NCI-H748 treated with DMSO at 0.1 percent for 48 hours (cell line): ENCODE measurements at places on chromosomes 16 and 17.

DNA sequence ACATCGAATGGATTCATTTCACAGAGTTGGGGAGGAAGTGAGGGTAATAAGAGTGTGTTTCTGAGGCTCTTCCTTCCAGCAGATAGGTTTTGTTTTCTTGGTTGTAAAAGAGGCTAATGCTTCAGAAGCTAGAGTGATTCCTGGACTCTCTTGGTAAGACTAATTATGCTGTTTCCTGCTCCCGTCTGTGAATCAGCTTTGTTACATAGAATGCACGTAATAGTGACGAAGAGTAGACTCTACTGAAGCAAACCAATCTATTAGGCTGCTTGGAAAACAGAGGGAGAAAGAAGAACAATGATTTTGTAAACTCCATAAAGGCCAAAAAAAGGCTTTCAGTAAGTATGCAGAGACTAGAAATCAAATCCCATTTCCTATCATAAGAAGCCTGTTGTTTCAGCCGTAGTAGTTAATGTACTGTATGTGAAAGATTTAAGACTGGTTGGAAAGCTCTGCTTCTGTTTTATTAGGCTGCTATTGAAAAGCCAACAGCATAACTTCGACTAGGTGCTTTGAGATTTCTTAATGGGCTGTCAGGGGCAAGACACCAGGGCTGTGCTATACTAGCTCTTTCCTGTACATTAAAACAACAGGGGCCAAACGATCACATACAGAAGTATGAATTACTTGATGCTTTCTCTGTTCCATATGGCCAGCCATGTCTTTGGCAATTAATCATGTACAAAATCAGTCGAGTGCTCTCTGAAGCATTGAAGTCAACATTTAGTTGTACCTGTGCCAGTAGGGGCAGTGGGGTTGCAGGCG, 219.0 kb downstream of the FTO start:
- peak; percentile 45 for DNase-seq

GRCh38 chr17:7881276-7882054, 7.1 kb upstream of the CHD3 start:
- no peak for DNase-seq

- no peak for DNase-seq
Measured at GRCh38 chr16:66255647-66256046, 110.8 kb upstream of the CDH5 start.

DNA sequence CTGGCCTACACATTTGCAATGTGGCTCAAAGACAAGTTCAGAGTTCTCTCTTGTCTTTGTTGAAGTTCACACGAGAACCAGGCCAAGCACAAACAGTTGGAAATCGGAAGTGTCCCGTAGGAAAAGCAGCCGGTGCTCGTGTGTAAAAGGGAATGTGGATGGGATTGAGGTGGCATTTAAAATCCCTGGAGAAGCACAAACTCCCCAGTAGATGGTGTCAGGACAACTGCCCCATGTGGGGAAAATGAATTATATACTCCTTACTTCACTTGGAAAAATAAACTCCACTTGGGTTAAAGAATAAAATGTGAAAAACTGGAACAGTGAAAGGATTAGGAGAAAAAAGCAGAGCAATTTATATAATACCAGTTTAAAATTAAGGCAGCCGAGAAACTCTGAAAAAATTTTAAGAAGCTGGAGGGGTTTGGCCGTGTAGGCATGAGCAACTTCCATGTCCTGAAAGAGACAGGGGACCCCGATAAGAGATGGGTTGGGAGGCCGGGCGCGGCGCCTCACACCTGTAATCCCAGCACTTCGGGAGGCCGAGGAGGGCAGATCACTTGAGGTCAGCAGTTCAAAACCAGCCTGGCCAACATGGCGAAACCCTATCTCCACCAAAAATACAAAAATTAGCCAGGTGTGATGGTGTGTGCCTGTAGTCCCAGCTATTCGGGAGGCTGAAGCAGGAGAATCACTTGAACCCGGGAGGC, 28.1 kb downstream of the CBFA2T3 start:
- no peak for DNase-seq

GRCh38 chr17:50365165-50365564, 7.8 kb downstream of the MRPL27 start:
- DNase-seq = no peak

GRCh38 chr17:43444223-43445008, 39.4 kb upstream of the DHX8 start:
- DNase-seq = no peak

GRCh38 chr16:57261806-57262205, 16.7 kb downstream of the ARL2BP start:
- no peak for DNase-seq

DNA sequence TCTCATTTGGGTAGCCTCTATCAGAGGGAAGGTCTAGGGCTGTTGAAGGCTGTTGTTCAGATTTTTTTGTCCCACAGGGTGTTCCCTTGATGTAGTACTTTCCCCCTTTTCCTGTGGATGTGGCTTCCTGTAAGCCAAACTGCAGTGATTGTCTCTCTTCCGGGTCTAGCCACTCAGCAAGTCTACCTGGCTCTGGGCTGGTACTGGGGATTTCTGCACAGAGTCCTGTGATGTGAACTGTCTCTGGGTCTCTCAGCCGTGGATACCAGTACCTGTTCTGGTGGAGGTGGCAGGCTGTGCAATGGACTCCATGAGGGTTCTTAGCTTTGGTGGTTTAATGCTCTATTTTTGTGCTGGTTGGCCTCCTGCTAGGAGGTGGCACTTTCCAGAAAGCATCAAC, 23.3 kb upstream of the CCR7 start:
- DNase-seq = no peak

DNA sequence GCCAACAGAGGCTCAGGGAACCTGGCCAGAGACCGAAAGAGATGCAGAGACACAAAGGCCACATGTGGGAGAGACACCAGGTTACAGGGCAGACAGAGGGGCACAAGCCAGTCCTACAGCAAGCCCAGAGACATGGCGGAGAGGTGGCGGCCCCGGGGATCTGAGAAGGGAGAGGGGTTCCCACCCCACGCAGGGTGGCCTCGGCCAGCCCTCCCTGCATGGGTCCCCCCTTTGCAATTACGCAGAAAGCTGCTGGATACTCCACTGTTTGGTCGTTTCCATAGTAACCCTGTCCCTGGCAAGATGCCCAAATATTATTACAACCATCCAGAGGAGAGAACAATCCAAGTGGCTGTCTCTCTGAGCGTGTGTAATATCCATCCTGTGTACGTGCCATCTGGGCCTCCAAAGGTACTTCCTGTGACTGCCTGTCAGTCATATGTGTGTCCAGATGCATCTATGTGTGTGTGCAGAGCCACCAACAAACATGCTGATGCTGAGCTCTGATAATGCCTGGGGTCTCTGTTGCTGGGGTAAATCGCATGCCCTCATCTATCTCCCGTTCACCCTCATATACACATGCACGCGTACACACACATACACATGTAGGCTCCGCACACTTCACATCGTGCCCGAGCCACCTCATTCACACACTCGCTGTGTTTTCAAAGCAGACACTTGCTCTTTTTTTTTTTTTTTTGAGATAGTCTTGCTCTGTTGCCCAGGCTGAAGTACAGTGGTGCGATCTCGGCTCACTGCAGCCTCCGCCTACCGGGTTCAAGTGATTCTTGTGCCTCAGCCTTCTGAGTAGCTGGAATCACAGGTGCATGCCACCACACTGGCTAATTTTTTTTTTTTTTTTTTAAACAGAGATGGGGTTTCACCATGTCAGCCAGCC, 5.5 kb downstream of the PCGF2 start:
- DNase-seq = no peak

DNA sequence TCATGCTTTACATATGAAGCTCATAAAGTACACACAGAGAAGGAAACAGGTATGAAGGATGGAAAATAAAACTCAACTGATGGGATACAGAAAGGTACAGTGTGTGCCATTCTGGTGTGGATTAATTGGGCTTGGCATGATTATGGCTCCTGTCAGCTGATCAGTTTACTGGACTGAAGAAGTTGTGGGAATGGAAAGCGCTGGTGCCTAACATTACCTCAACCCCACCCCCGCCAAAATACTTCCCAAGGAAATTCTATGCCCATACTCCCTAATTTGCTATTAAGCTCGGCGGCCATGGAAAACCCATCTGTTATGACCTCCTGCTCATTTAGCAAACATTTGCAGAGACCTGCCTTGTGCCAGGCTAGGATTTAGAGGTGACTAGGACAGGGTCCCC, 16.6 kb upstream of the PMFBP1 start:
- no peak for DNase-seq

DNA sequence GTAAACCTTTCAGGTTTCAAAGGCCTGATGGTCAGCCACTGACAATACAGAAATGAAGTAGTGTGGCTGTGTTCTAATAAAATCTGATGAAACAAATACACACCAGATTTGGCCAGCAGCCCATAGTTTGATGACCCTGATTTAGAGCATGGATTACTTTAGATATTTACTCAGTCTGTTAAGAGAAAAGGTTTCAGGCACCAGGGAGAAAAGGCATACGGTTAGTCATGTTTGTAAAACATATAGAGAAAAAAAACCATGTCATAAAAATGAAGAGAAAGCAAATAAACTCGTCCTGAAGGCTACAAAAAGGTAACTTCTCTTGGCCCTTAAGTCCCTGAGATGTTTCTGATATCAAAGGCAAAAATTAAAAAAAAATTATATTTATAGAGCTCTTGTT, 112.1 kb downstream of the ADAMTS18 start:
- peak; percentile 90 for DNase-seq

- DNase-seq = no peak
Measured at GRCh38 chr17:59766491-59766890, 59.0 kb downstream of the VMP1 start.

DNA sequence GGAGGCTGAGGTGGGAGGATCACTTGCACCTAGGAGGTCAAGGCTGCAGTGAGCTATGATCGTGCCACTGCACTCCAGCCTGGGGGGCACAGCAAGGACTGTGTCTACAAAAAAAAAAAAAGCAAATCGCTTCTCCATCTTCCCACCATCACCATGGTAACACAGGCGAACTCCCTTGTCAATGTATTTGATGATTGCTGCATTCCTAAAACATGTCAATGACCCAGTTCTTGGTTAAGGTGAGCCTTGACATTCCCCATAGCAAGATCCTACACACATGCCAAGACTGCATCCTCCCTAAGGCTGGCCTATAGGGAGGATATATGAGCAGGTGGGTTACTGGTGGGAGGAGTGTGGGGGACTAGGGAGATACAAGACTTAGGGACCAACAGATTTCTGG, 12.2 kb downstream of the CNTNAP1 start:
- no peak for DNase-seq

GRCh38 chr16:84085271-84085667, 31.5 kb downstream of the MBTPS1 start:
- DNase-seq = no peak
